CD4-positive, CD25-positive, alpha-beta regulatory T cell (primary cell): ENCODE measurements at places on chromosomes 1 and 21. TPM values are rescaled to one million over a fixed set of nuclear protein-coding genes. Genes with fewer than 3 reads are reported as not detected.

DNA sequence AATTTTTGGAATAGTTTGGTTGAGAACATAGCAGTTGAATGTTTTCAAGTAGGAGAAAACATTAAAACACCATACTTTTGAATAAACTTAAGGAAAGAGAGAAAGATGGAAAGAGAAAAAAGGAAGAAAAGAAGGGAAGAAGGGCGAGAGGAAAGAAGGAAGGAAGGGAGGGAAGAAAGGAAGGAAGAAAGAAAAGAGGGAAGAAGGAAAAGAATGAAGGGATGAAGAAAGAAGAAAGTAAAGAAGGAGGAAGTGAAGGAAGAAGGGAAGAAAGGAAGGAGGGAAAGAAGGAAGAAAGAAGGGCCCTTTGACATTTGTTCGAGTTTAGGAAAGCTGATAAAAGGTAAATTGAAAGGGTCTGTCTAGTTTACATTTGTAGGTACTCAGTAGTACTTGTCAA is 482.7 kb downstream of the SIPA1L2 start:
- no peak for DNase-seq

The GABRD gene
- total RNA-seq = 0.22 TPM

DNA sequence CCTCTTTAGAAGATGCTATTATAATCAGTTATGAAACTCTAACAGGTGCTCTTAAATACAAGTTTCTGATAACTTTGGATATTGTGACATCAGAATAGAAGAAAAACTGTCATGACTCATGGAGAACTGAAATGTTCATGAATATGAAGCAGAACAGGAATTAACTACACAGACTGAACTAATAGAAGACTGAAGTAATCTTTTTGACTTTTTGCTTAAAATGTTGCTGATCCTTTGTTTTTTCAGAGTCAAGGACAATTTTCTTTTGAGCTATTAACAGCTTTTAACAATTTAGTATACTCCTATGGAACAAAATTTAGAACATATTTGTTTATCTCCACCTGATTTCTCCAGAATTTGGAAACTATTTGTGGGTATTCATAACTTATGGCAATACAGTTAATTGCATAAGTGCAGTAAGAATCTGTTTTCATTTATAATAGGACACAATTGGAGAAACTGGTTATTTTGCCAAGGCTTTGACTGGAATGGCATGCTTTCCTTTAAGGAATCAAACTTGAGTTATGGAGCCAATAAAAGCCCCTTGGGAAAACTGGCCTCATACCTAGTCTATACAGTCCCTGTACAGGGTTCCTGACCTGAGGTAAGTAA is 18.7 kb upstream of the PLA2G5 start:
- no peak for DNase-seq

GRCh38 chr1:165828669-165829329 is 1.4 kb downstream of the UCK2 start:
- no peak for DNase-seq

GRCh38 chr1:110477041-110477440 is 26.1 kb downstream of the PROK1 start:
- DNase-seq = no peak

GRCh38 chr1:218496561-218496960 is 151.4 kb downstream of the TGFB2 start:
- no peak for DNase-seq

DNA sequence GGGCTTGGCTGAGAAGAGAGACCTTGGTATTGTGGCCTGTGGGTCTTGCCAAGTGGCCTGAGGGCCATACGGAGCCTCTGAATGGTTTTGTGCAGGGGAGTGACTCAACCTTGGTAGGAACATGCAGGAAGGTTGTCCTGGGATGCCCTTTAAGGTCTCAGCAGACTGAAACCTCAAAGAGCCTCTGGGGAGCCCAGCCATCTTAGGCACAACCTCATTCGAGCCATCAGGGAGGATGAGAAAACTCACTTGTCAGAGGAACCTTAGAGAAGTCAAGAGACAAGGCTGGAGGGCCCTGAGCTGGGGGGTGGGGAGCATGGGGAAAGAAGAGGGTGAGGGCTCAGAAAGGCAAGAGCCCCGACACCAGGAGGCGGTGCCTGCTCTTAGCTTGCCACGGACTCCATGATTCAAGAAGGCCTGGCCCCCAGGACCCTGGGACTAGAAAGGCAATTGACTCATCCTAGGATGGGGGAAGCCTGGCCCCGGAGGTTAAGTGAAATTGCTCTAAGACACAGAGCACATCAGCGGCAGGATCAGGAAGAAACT is 13.0 kb downstream of the IFI6 start:
- no peak for DNase-seq

DNA sequence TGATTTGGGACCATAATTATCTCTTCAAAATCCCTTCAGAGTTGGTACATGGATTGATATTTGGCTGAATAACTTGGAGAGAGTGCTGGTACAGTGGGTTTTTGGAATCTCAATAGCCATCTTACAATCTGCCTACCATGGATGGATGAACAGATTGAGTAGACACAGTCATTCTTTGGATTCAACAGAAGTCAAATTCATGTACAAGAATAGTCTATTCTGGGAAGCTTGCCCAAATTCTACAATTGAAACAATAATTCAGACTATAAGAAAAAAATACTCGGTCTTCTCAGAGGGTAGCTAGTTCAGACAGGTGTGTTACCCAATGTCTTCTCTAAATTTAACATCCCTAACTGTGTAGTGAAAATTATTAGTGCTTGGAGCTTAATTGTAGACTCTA is 574.0 kb downstream of the LRRIQ3 start:
- DNase-seq = no peak

GRCh38 chr1:244140420-244140819 is 89.3 kb downstream of the ZBTB18 start:
- DNase-seq = no peak

The AIM2 gene
- total RNA-seq = 6.2 TPM

DNA sequence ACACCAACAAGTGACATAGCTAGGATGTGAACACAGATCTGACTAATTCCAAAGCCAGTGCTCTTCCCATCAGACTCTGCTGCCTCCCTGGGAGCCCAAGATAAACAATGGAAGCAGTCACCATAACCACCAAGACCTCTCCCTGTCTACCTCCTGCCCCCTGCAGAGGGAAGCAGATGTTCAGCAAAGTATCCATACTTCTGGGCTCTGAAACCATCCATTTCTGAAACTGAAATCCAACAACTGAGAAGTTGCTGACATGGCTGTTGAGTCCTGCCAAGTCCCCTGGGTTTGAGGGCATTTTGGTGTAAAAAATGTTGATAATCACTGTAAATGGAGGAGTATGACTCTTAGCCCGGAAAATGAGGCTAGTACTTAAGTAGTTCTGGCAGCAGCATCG is 102.1 kb downstream of the TYW3 start:
- DNase-seq = no peak

GRCh38 chr1:226486161-226486560 is 62.4 kb upstream of the STUM start:
- no peak for DNase-seq

The OXCT2 gene
- total RNA-seq = not detected

DNA sequence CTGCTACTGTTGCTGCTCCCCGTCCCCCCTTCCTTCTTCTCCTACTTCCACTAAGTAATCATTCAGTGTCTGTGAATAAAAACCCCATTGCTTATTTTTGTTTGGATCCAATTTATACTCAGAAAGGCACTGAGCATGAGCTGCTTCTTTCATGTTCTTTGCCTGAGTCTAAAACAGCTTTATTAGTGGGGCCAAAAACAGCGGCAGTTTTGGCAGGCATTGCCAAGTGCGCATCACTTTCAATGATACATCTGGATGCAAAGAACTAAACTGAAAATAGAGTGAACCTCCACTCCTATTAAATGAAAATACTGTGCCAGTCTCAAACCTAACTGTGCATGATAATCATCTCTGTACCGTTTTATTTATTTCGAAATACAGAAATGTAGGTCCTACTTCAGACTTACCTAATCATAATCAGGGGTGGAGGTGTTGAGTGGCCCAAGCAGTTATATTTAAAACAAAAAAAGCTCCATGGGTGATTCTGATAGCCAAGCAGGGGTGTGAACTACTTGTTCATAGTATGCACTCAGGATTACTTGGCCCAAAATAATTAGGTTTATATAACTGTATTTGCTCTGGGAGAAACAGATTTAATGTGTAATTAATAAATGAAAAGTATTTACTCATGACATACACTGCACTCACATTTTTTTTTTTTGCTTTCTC is 48.4 kb downstream of the NEK7 start:
- no peak for DNase-seq

GRCh38 chr21:37063433-37063832 is 9.4 kb downstream of the PIGP start:
- no peak for DNase-seq

DNA sequence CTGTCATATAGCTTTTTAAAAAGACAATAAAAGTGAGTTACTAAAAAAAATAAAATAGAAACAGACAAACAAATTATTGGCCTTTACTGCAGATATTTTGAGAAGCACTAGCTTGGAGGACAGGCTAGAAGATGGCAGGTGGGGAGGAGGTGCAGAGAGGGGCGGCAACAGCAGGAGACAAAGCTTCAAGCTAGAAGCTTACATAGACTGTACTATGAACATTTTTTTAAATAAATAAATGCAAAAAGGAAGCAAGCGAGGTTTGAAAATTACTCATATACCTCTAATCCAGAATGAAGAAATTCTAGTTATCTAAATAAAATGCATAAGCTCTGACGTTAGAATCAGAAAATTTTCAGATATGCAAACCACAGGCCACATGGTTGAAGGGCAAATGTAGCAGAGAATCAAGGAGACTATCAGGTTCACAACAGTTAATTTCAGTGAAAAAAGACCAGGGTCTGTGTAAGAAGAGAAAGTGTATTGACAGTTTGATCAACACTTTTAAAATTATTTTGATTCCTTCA is 54.9 kb downstream of the NRIP1 start:
- no peak for DNase-seq

GRCh38 chr1:44676484-44677200 is 2.1 kb downstream of the ARMH1 start:
- no peak for DNase-seq

- DNase-seq = no peak
These were observed 186.4 kb downstream of the RYR2 start for GRCh38 chr1:237228421-237228820.

DNA sequence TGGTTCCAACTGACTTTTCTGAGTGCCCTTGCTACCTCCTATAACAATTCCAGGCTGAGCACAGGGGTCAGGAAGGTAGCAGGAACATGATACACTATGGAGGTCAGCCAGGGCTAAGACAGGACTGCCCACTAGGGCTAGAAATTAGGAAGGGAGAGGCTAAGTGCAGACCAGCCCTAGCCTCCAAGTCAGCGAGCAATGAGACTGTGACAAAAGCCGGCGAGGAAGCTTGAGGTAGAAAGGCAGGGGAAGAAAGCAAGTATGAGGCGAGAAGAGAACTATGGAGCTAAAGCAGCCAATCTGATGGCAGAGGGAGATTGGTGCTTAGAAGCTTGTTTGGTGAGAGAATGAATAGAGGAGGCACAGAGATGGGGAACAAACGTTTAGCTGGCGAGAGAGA is 4.7 kb downstream of the UROD start:
- DNase-seq = no peak

GRCh38 chr1:21217812-21218596 is 41.3 kb upstream of the EIF4G3 start:
- DNase-seq = peak; percentile 12

DNA sequence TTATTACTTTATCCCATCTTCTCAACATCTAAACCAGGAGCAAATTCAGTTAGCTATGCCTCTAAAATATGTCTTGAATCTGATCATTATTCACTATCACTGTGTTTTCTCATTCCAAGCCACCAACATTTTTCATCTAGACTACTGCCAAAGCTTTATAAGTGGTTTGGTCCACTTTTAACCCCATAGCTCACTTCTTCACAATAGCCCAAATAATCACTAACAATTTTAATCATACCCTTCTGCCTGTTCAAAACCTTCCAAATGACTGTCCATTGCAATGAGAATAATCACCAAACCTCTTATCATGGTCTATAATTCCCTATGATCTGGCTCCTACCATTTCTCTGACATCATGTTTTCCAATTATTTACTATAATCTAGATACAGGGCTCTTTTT is 149.8 kb upstream of the ZNHIT6 start:
- DNase-seq = no peak

The BATF3 gene
- 2.6 TPM for total RNA-seq

DNA sequence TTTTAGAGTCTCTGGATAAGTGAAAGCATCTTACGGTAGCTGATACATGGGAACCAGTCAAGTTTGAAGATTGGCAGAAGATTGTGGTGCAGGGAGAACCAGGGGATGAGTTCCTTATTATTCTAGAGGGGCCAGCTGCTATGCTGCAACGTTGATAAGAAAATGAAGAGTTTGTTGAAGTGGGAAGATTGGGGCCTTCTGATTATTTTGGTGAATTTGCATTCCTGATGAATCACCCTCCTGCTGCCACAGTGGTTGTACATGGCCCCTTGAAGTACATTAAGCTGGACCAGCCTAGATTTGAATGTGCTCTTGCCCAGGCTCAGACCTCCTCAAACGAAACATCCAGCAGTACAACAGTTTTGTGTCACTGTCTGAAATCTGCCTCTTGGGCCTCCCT is 45.9 kb downstream of the BTBD8 start:
- DNase-seq = no peak

The DCST2 gene
- 1.4 TPM for total RNA-seq

- no peak for DNase-seq
These were observed 197.5 kb downstream of the ZZZ3 start for GRCh38 chr1:77484926-77485325.

GRCh38 chr1:183922197-183922596 is 115.3 kb downstream of the COLGALT2 start:
- no peak for DNase-seq

DNA sequence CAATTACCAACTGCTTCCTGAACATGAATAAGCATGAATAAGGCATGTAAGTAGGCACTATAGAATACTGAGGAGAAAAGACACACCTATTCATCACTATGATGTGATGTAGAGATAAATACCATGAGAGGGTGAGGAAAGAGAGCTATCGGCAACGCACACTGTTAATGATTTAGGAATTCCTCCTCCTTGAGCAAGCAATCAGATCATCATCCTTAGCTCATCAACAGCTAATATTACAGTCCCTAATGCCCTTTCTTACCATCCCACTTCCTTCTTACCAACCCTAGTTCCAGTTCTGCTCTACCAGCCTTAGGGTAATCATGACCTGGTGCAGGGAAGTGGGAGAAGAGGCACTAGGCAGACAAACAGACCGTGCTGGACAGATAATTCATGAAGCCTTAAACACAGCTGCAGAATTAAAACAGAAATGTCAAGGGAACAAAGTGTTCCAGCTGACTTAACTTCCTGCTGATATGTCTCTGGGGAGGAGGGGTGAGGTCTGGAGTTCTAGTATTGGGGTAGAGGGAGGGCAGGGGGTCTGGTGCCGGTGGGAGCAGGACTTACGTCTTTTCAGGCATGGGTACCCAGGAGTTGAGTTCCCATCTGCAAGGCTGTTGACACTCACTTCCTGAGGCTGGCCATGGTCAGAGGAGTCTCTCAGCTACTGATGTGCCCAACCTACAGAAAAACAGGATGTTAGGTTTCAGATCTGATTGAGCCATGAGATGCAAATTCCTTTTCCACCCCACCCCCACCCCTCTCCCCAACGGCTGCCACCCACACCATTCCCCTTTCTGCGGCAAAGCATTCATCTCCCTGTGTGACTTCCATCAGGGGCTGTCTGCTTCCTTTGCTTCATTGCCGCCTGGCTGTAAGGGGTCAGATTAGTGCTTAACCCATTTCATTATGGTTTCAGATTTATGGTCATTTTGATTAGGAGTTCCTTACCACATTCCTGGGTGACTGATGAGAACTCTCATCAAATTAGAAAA is 12.6 kb upstream of the RCSD1 start:
- peak; percentile 79 for DNase-seq

The TACSTD2 gene
- total RNA-seq = not detected

GRCh38 chr1:92276082-92276481 is 22.7 kb downstream of the GLMN start:
- DNase-seq = no peak

GRCh38 chr1:71949681-71950080 is 332.7 kb downstream of the NEGR1 start:
- DNase-seq = no peak

The PGLYRP4 gene
- total RNA-seq = 0.20 TPM
